Lower leg skin (tissue), 4 donors: ENCODE measurements at places on chromosomes 13 and 19. TPM values are rescaled to one million over a fixed set of nuclear protein-coding genes. Genes with fewer than 3 reads are reported as not detected.

Gene SCAF1
- 54.3 TPM for total RNA-seq

DNA sequence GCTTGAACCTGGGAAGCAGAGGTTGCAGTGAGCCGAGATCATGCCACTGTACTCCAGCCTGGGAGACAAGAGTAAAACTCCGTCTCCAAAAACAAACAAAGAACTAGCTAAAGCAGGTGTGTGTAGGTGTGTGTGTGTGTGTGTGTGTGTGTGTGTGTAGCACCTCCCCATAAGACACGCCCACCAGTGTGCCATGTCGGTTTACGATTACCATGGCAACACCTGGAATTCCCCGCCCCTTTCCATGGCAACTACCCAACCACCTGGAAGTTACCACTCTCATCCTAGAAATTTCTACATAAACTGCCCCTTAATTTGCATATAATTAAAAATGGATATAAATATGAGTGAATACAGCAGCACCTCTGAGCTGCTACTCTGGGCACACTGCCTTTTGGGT lies 80.9 kb upstream of the ADGRE5 start:
- no peak for DNase-seq

DNA sequence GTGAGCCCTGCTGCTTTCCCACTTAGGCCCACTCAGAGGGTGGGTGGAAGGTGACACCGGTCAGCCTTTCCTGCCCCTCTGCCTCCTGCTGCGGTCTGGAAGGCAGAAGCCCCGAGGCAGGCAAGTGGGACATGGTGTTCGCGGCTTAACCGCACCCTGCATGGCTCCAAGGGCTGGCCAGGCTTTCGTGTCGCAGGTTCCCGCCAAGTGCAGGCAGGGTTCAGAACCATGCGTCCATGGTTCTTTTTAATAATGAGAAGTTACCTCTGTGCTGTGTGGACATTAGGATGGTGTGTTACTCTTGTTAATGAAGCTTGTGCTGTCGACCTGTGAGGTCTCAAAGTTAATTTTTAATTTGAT lies 986 bp downstream of the DGKH start:
- DNase-seq, result no peak

Gene SYCN
- not detected for total RNA-seq

DNA sequence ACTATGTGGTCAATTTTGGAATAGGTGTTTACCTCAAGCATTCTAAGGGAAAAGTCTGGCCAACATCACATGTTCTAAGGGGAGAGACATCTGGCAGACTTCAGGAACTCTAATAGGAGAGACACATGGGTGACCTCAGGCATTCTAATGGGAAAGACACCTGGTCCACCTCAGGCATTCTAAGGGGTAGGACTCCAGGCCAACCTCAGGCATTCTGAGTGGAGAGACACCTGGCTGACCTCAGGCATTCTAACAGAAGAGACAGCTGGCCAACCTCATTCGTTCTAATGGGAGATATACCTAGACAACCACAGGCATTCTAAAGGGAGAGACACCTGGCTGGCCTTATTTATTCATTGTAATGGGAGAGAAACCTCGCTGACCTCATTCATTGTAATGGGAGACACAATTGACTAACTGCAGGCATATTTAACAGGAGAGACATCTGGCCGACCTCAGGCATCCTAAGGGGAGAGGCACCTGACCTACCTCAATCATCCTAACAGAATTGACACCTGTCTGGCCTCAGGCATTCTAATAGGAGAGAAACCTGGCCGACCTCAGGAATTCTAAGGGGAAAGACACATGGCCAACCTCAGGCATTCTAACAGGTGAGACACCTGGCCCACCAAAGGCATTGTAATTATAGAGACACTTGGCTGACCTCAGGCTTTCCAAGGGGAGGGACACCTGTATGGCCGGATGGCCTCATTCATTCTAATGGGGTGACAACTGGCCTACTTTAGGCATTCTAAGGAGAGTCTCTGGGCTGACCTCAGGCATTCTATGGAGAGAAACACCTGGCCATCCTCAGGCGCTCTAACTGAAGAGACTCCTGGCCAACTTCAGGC lies 1346.8 kb downstream of the UQCRFS1 start:
- no peak for DNase-seq

Gene EGLN2
- total RNA-seq, result 42.8 TPM

Gene CEACAM4
- total RNA-seq, result 0.88 TPM

Gene ASF1B
- total RNA-seq, result not detected

Gene PCDH17
- total RNA-seq, result 1.2 TPM

Gene VSTM2B
- total RNA-seq, result not detected

DNA sequence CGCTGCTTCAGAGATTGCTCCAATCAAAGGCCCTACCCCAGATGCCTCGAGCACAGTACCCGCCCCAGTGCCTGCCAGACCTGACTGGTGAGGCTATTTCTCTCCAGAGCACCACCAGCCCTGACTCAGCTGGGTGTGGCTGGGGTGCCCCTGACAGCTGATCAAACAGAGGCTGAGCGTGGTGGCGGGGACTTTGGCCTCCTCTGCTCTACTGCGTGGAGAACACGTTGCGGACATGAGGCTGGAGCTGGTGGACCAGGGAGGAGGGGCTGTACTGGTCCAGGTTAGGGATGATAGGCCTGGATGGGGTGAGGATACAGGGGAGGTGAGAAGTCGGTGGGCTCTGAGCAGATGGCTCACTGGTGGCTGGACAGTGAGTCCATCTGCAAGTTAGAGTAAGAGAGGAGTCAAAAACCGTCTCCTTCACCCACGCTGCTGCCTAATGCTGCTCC lies 3.5 kb upstream of the DOCK6 start:
- DNase-seq, result no peak

Gene CEACAM7
- total RNA-seq, result 3.7 TPM

DNA sequence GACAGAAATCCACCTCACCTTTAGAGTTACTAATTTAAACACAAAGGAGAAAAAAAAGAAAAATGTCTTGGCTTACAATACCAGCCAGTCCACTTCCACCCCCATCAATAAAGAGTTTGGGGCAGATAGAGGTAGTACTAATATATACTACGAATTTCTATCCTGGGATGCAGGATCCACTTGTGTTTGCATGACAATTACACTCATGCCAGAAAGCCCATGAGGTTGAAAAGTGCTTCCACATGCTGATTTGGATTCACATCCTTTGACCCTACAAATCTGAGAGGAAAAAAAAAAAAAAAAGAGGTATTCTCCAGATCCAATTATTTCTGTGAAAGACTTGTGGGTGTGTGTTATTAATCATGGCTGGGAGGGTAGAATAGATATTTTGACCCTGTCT lies 335.2 kb downstream of the SLITRK1 start:
- no peak for DNase-seq

Gene FUT2
- 12.3 TPM for total RNA-seq

DNA sequence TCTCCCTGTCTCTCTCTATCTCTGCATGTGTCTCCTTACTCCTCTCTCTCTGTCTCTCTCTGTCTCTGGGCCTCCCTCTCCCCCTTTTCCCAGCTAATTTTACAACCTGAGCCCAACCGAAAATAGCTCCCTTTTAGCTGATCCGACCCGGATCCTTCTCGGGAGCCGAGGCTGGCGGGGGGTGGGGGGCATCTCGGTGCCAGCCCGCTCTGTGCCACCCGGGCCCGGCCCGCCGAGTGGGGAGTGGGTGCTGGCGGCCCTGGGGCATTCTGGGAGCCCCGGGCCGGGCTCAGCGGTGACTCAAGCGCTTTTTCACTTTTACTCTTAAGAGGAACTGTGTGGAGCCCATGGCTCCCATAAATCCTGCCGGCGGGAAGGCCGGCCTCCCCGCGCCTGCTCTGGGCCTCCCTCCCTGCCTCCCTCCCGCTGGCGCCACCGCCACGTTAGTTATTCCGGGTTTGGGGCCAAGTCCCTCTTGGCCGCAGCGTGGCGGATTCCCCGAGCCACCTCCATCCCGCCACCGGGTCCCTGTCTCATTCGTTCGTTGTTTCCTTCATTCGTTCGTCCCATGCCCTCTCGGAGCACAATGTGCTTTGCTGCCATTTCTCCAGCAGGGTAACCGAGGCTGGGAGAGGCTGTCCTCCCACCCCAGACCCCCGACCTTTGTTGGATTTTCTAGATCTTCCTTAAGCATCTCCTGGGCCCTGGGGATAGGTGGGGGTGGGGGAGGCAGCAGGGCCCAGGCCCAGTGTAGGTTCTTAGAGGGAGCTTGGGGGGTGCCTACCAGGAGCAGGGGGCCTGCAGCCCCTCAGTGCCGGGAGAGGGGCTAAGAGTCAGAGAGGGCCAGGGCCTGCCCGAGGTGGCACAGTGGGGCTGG lies 3.2 kb downstream of the NFIC start:
- DNase-seq, result no peak

- no peak for DNase-seq
Observed at GRCh38 chr19:44757057-44757734, 8.7 kb downstream of the BCL3 start.

Gene CEACAM6
- total RNA-seq, result 23.1 TPM

DNA sequence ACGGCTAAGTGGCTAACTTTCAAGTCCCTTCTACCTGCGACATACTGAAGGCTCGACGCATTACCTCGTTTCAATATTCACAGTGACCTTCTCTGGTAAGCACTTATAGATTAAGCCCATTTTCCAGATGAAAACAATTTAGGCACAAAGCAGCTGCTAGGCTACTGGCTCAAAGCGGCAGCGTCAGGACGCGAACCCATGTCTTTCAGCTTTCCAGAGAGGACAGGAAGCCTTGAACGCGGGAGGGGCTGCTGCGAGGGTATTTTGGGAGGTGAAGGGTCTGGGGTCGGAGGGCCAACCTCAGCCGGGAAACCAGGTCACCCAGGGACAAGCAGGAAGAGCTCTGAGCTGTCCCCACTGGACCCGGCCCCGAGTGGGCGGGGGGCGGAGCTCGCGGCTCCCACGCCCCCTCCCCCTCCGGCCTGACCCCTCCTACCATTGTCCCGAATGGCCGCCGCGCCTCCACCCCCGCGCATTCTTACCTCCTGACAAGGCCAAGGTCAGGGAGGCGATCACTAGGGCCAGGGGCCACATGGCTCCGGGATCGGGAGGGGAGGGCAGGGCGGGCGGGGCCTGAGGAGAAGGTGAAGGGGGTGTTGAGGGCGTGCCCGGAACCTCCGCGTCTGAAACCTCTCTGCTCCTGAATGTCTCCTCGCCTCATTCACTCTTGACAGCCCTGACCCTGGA lies at the start of gene KLK13:
Gene KLK13 (minus strand): TSS at position 559 of the 687 bp plus-strand sequence. CDS start 25 bp downstream, at position 534.
- DNase-seq, result peak; percentile 81

Gene BEST2
- 58.3 TPM for total RNA-seq

- DNase-seq, result no peak
Observed at GRCh38 chr13:29473166-29473565, 122.3 kb downstream of the SLC7A1 start.

Gene ZNF254
- total RNA-seq, result 14.3 TPM

Gene ZSCAN4
- 0.71 TPM for total RNA-seq

DNA sequence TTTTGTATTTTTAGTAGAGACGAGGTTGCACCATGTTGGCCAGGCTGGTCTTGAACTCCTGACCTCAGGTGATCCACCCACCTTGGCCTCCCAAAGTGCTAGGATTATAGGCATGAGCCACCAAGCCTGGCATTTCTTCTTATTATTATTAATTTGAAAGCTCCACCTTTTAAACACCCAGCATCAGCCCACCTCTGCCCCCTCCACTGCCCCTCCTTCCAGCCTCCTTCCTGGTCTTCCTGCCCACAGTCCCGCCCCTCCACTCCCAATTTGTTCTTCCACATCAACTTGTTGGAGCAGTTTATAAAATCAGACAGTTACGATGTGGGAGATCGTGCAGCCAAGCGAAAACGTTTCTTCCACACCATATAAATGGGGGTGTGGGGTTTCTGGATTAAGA lies 7.8 kb upstream of the CLIP3 start:
- DNase-seq, result no peak

DNA sequence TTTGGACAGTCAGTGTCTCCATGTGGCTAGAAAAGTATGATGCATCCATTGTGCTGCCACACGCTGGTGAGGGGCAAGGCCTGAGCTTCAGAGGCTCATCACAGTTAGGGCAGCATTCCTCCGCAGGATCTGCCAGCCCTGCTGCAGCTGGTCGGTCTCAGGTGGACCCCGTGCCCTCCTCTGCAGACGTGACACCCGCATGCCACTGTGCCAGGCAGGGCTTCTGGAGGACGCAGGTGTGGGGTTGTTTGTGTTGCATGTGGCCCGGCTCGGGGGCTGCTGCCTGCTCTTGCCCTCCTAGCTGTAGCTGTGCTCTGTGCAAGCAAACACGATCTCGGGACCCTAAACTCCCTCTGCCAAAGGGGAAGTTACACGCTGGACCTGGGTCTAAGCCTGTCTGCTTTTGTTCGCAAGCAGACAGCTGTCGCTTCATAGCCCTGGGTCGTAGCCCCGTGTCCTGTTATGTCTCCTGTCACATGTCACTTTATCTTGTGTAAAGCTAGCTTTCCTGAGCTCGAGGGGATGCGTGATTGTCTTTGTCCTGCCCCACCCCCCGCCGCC lies 45.3 kb downstream of the SLC7A9 start:
- no peak for DNase-seq

Gene CD177
- 0.34 TPM for total RNA-seq

DNA sequence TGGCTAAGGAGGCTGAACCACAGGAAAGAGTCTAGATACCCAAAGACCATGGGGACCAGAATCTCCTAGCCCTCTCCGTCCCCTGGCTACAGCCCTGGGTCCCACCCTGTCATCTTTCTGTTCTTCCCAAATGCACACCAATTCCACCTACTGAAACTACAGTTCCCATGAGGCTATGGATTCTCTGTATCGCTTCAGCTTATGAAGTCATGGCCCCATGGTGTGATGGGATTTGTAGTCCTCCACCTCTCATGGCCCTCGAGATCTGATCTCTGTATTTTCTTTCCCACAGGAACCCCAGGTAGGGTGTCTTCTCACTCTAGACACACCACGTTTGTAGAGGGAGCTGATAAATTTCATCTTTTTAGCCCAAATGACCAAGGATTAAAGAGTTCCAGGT lies 11.8 kb downstream of the PTPRH start:
- DNase-seq, result no peak
